ENCODE measurements at places on chromosomes 1 and 21.

- no peak for DNase-seq
Observed at GRCh38 chr1:232468249-232468648, 161.7 kb downstream of the SIPA1L2 start.

DNA sequence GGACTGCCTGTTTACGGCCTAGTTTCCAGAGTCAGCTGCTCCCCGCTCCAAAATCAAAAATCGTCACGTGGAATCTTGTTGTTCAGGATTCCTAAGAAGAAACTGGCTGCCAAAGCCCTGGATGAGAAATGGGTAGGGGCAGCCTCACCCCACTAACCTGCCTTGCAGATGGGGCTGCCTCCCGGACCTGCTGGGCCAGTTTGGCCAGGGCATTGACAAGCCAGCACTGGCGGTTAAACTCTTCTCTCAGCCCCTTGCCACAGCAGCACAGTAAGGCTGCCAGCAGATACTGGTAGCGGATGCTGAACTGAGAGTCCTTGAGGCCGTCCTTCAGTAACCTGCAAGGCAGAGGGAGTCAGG, 31.6 kb upstream of the PPP1R15B start:
- DNase-seq = no peak

- no peak for DNase-seq
Observed at GRCh38 chr21:19340303-19340702, 936.7 kb upstream of the TMPRSS15 start.

DNA sequence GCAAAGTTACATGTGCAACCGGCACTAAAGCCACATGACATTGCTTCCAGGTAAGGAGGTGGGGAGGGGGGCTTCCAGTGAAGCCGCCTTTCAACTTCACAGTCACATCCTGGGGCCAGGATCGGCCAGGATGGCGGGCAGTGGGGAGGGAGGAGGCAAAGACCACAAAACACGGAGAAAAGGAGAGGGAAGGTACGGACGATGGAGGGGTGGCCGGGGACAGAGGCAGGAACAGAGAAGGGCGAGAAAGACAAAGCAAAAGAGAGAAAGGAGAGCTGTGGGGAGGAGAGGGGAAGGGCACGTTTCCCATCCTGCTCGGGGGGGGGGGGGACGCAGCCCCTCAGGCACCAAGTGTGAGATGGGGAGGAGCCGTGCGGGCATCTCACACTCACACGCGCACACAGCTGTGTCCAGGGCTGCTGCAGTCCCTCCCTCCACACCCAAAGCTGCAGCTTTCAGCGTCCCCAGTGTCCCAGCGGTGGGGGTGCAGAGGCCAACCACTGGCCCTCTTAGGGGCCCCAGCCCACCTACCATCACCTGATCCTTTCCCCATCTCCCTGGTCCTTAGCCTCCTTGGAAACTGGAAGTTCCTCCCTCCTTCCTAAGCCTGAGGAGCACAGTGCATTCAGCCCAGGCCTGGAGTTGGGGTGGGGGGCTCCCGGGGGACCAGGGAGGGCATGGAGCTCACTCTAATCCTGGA, 2.4 kb downstream of the SH2D5 start:
- no peak for DNase-seq

DNA sequence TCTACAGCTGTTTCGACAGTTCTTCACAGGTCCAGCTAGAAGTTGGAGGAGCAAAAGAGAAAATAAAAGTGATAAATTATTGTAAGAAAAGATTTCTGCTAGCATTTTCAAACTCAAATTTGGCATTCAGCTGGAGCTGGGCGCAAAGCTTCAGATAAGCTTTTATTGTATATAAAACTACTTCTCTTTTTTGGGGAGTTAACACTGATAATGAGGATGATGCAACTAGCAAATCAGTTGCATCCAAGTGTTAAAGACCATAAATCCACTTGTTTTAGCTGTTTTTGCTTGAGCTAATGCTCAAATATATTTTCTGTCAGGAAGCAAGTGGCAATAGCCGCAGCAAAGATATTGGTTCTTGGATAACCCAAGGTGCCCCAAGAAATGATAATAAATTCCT, 127.1 kb upstream of the PKN2 start:
- DNase-seq = no peak

DNA sequence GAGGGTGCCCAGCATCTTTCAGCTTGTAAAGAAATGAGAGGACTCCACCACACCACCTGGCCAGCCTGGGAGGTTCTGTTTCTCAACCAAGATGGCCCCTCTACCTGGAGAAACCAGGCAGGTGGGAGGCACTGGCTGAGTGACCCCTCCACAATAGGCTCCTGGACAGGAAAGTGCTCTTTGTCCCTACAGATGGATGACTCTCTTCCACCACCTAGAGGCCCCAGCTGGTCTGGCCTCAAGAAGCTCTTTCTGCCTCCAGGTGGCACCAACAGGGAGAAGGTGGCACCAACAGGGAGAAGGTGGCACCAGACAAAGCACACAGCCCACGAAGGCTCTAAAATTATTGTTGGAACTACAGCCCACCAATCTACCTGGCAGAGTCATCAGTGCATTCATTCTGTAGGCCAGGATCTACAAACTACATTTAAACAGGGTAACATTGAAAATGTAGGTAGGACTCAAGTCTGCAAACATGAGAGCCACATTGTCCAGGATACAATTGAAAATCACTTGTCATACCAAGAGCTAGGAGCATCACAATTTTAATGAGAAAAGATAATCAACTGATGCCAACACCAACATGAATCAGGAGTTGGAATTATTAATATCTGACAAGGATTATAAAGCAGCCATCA, 14.4 kb downstream of the TMPRSS3 start:
- no peak for DNase-seq

DNA sequence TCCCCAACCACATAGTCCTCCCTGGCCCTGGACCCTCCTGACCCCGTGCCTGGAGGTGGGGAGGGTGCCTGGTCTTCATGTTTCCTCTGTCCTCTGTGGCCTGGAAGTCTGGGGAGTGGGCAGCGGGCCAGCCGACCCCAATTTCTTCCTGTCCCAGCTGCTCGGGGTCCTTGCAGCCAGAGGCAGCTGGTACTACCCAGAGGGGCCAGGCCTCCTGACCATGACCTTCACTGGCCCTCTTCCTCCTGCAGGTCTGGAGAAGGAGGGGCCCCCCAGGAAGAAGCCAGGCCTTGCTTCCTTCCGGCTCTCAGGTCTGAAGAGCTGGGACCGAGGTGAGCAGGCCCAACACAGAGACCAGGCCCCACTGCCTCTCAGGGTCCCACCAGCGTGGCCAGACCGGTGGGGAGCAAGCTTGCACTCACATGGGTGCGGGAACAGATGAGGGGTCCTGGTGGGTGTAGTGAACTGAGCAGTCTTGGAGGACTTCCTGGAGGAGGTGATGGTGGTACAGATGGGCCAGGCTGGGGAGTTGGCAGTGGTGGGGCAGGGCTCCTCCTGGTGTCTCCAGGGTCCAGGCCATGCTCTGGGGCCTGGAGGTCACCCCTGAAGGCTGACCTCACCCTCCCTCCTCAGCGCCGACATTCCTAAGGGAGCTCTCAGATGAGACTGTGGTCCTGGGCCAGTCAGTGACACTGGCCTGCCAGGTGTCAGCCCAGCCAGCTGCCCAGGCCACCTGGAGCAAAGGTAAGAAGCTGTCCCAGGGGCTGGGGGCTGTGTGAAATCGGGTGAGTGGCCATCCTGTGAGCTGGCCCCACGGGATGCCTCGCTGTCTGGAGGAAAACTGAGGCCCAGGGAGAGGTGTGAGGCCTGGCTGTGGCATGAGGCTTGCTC, 32.7 kb downstream of the TRIM11 start:
- peak; percentile 51 for DNase-seq

DNA sequence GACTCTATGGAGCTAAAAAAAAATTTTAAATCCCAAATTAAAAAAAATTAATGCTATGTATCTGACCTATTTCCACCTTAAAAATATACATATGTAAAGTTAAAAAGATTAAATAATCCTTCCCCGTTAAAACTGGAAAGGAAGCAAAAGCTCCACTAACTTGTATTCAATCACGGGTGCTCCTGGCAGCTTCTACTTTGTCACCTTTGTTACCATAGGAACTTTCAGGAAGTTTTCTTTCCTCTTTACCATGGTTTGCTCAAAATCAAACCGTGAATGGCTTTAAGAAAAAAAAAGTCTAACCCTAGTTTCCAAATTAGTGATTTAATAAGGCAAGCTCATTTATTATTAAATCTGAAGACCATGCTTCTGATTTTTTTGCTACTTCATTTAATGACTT, 3.5 kb downstream of the GPATCH2 start:
- DNase-seq = no peak

DNA sequence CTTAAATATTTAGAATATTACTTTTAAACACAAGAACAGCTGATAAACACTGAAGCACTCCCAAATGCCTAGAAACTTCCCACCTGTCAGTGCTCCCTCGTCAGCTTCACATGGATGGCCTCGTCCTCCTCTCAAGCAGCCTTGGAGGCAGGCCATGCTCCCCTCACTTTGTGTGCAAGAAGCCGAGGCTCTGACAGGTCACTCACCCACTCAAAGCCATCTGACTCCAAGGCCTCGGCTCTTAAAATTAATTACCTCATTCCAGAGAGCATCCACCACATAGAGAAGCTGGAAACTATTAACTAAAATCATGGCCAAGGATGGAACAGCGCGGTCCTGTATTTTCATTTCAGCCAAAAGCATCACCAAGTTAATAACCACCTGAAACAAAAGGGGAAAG, 17.8 kb downstream of the LBR start:
- no peak for DNase-seq

DNA sequence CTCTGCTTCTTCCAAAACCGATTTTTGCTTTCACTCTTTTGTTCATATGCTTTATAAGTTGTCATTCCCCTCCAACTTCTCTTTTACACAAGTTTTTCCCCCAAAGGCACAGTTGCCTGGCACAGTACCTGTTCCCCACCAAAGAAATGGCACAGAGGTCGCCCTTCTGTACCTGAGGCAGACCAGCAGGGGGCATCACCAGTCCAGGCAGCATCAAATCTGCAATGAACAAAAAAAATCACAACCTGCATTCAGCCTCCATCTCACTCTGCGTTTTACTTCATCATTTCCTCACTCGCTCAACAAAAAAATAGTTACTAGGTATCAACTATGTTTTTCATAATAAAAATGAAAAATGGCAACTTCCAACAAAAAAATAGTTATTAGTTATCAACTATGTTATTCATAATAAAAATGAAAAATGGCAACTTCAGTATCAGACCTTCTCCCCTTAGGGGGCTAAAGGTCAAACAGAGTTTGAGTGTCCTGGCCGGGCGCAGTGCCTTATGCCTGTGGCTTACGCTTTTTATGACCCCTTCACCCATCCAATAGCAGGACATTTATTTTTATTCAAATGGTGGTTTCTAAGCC, 4.1 kb downstream of the EIF2D start:
- DNase-seq = no peak

- DNase-seq = no peak
Observed at GRCh38 chr1:84300501-84300900, 1.0 kb upstream of the SAMD13 start.

GRCh38 chr1:37480581-37481288, 6.4 kb downstream of the ZC3H12A start:
- no peak for DNase-seq

GRCh38 chr1:36070349-36070748, 13.5 kb upstream of the TEKT2 start:
- DNase-seq = no peak

- DNase-seq = peak; percentile 72
Observed at GRCh38 chr21:44300262-44300959, 558 bp downstream of the PFKL start.

DNA sequence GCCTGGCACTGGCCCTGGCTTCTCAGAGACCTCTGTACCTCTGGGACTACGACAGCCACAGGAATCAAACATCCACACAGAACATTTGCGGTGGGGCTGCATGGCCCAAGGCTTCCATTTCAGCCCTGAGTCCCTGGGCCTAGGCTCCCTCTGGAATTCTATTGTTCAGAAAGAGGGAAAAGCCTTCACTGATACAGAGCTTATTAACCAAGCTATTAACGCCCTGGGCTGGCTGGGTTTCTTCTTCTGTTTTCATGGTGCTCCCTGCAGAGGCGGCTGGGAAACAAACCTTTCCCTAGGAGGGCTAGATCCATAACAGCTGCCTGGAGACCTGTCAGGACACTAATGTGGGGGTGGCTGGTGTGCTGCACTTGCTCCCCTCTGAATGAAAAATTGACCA, 88.2 kb downstream of the KAZN start:
- no peak for DNase-seq

- no peak for DNase-seq
Observed at GRCh38 chr1:234721476-234722269, 111.7 kb upstream of the IRF2BP2 start.

DNA sequence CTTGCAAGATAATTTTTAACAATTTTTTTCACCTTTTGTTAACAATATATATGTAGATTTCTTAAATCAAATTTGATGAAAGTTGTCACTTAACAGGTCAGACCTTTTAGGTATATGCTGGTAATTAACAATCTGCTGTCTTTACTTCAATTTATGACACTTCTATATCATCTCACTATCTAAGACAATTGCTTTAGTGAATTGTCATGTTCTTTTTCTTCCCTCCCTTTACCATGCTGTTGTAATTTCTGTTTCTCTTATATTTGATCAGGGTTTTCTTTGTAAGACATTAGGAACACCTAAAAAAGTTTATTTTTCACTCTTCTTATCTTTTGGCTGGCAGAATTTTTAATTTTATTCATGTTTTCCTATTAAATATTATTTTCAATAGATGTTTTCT, 2.0 kb downstream of the IFI16 start:
- DNase-seq = no peak

DNA sequence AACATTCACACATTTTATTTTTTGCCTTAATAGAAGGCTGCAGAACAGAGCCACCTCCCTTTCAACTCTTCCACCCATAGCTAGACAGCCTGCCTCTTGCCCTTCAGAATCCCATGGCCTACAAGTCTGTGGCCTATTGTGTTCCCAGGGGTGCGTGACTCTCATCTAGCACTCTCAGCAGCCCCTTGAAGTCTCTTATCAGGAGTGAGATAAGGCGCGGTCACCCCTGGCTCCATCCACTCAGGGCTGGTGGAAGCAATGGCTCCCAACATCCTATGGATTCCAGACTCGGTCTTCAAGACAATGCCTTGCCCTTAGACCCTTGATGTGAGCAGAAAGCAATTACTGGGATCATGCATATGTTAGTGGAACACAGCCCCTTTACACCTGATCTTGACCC, 264.1 kb upstream of the GREM2 start:
- DNase-seq = no peak

- no peak for DNase-seq
Observed at GRCh38 chr1:39758556-39759435, 12.4 kb downstream of the OXCT2 start.

- DNase-seq = no peak
Observed at GRCh38 chr1:236623371-236624166, 19.3 kb upstream of the HEATR1 start.
